ENCODE measurements at places on chromosomes 1 and 21. TPM values are rescaled to one million over a fixed set of nuclear protein-coding genes. Genes with fewer than 3 reads are reported as not detected.

OR2M3 gene
- total RNA-seq, result not detected

TTC13 gene
- 15.2 TPM for total RNA-seq

A3GALT2 gene
- total RNA-seq, result not detected

KRTAP6-2 gene
- not detected for total RNA-seq

C1orf56 gene
- total RNA-seq, result 6.1 TPM

PAQR6 gene
- total RNA-seq, result 2.0 TPM

C2CD2 gene
- 19.4 TPM for total RNA-seq

Data from left lung (tissue), 14 donors.